ENCODE measurements at places on chromosomes 4 and X.
A peak's percentile ranks its signal among the peaks of the same experiment; 100 is the strongest.

GRCh38 chrX:110563282-110563681 is 204.6 kb downstream of the RTL9 start:
- no peak for DNase-seq

GRCh38 chr4:44147571-44148075 is 301.0 kb downstream of the KCTD8 start:
- no peak for DNase-seq

GRCh38 chr4:19025031-19025430 is 1003.5 kb upstream of the LCORL start:
- DNase-seq, result no peak

DNA sequence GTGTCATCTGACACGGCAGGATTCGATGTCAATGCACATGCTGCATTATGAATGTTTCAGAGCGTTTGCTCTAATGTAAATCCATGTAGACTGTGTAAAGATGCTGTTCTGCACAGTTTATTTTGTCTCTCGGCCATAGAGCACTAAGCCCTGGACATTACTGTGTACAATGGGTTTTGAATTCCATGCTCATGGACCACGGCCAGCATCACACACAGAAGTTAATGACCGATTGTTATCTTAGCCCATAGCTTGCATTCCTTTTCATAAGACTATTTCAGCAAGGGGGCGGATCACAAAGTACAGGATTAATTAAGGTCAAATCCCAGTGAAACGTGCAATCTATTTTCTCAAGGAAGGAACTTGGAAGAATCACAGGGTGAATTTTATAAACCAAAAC is 286.1 kb upstream of the TENM3 start:
- no peak for DNase-seq

DNA sequence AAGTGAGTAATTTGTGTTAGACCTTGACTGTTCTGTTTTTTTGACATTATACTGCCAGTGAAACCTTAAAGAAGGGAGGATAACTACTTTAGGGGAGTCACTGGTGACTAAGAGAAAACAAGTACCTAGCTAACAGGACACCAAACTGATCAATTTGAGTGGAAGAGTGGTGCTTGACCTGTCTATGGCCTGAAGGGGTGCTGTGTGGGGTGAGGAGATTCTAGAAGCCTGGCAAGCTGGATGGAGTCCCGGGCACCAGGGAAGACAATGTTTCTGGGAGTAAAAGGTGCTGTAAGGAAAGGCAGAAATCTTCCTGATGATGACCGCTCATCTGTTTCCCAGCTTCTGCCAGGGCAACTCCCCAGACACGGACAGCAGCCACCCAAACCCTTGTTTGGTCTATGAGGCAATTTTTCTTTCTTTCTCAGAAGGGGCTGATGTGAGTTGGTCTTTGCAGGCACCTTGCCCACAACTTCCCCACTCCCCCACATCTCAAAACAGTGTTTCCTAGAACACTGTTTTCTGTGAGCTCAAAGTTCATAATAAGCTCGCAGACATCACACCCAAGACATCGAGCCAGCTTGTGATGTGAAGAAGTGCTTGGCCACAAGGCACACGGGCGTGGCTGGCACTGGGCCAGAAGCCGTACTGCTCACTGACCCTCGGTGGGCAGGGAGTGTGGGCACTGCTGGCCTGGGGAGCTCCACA is 4.6 kb downstream of the TXK start:
- peak; percentile 9 for DNase-seq

DNA sequence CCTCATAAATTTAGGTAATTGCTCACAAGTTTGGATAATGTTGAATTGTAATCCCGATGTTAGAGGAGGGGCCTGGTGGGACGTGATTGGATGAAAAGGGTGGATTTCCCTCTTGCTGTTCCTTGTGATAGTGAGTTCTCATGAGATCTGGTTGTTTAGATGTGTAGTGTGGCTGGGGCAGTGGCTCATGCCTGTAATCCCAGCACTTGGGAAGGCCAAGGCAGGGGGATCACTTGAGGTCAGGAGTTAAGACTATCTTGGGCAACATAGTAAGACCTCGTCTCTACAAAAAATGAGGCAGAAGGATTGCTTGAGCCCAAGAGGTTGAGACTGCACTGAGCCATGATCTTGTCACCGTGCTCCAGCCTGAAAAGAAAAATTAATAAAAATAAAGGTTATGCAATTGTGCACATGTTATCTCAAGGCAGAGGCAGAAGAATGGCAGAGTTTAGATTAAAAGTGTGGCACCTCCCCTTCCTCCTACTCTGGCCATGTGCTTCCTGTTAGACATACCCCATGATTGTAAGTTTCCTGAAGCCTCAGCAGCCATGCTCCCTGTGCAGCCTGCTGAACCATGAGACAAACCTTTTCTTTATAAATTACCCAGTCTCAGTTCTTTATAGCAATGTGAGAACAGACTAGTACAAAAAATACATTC is 36.5 kb downstream of the ERVMER34-1 start:
- DNase-seq, result no peak

GRCh38 chrX:45449982-45450381 is 249.3 kb upstream of the DIPK2B start:
- no peak for DNase-seq

DNA sequence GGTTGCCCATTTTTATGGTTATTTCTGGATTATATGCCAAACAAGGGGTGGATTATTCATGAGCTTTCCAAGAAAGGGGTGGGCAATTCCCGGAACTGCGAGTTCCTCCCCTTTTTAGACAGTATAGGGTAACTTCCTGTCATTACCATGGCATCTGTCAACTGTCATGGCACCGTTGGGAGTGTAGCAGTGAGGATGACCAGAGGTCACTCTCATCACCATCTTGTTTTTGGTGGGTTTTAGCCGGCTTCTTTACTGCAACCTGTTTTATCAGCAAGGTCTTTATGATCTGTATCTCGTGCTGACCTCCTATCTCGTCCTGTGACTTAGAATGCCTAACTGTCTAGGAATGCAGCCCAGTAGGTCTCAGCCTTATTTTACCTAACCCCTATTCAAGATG is 57.6 kb downstream of the SH3KBP1 start:
- DNase-seq, result no peak
